ENCODE measurements at places on chromosomes 11 and 22.

DNA sequence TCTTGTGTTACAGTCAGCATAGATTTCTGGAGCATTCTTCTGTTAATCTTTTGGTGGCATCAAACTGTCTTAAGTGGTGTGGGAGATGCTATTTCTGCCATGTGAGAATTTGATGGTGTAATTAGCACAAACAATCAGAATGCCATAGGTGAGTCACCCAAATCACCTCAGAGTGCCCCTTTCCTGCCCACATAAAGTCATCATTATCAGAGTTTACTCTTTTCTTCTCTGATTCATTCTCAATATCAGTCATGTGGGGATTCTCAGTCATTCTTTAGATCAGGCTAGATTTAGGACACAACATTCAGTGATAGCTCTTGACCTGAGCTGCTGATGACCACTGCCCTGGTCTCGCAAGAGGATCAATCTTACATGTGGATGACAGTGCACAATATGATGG, 23.7 kb upstream of the MS4A6A start:
- DNase-seq, result no peak

- DNase-seq, result peak; percentile 67
These were observed 39.2 kb upstream of the IGLL5 start for GRCh38 chr22:22848364-22848866.

- DNase-seq, result no peak
These were observed 91.2 kb downstream of the UBASH3B start for GRCh38 chr11:122746611-122747244.

- DNase-seq, result no peak
These were observed 108.2 kb upstream of the CD44 start for GRCh38 chr11:35030716-35031213.

DNA sequence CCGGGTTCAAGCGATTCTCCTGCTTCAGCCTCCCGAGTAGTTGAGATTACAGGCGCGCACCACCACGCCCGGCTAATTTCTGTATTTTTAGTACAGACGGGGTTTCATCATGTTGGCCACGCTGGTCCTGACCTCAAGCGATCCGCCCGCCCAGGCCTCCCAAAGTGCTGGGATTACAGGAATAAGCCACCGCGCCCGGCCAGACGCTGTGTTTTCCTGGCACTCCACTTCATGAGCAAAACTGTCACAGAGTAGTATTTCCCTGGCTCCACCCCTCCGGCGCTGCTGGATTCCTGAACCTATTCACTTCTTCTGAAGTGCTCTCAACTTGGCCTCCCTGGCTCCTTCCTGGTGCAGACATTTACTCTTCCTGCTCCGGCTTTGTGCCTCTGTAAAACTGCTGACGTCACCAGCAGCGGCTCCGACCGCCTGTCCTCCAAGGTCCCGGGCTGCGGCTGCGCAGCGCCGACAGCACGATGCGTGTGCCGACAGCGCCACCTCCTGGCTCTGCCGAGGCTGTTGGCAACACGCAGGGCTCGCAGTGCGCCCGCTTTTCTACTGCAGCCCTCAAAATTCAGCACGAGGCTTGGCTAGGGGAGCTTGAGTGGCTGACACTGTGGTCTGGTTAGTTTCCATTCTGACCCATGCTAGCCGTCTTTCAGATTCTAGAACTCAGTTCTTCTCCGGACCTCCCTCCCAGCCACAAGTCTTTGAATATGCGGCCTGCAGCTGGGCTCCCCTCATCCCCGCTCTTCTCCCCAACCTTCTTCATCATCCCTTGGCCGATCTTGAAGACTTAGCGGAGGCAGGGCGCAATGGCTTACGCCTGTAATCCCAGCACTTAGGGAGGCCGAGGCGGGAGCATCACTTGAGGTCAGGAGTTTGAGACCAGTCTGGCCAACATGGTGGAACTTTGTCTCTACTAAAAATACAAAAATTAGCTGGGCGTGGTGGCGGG, 36.6 kb downstream of the APOL3 start:
- peak; percentile 87 for DNase-seq

GRCh38 chr11:28910926-28911325, 802.7 kb downstream of the METTL15 start:
- no peak for DNase-seq
